Hypothalamus (tissue), 51 donors: ENCODE measurements at places on chromosomes 7 and 10.

GRCh38 chr10:78046711-78047269, 13.1 kb downstream of the RPS24 start:
- DNase-seq, result no peak

- DNase-seq, result no peak
Observed at GRCh38 chr7:19930851-19931250, 157.4 kb upstream of the TMEM196 start.

DNA sequence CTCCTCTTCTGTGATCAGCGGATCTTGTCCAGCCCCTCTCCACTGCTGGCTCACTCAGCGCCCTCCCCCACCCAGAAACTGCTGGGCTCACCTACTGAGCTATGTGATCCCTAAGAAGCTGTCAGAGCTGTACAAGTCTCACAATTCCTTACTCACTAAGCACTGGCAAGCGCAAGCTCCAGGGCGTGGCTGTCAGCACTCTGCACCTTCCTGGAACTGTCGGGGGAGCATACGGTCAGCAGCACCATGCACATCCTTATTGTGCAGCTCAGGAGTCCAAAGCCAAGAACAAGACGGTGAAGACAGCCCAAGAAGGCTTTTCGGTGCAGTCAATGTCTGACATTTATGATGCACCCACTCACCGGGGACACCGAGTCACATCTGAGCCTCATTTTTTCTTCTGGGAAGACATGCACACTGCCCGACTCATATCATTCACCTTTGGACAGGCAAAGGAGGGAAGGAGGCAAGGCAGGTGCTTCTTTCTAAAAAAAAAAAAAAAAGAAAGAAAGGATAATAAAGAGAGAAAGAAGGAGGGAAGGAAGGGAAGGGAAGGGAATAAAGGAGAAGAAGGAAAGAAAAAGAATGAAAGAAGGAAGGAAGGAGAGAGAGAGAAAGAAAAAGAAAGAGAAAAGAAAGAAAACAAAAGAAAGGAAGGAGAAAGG, 56.3 kb downstream of the ASB13 start:
- DNase-seq, result no peak

DNA sequence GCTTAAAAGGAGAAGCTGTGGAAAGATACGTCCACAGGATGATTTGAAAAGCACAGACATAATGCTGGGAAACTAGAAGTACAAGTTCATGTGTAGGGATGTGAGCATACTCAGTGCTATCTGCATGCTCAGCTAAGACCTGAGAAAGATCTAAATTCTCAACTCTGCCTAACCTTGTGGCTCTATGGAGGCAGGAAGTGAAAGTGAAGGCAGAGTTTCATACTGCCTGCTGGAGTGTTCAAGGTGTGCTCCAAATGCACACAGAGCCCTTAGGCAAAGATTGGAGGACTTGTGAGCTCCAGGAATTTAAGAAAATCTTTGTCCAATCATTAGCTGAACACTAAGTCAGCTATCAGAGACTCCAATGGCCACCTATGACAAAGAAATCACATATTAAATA, 190.9 kb downstream of the RNLS start:
- DNase-seq, result no peak

- no peak for DNase-seq
Observed at GRCh38 chr7:19830604-19831003, 57.2 kb upstream of the TMEM196 start.

DNA sequence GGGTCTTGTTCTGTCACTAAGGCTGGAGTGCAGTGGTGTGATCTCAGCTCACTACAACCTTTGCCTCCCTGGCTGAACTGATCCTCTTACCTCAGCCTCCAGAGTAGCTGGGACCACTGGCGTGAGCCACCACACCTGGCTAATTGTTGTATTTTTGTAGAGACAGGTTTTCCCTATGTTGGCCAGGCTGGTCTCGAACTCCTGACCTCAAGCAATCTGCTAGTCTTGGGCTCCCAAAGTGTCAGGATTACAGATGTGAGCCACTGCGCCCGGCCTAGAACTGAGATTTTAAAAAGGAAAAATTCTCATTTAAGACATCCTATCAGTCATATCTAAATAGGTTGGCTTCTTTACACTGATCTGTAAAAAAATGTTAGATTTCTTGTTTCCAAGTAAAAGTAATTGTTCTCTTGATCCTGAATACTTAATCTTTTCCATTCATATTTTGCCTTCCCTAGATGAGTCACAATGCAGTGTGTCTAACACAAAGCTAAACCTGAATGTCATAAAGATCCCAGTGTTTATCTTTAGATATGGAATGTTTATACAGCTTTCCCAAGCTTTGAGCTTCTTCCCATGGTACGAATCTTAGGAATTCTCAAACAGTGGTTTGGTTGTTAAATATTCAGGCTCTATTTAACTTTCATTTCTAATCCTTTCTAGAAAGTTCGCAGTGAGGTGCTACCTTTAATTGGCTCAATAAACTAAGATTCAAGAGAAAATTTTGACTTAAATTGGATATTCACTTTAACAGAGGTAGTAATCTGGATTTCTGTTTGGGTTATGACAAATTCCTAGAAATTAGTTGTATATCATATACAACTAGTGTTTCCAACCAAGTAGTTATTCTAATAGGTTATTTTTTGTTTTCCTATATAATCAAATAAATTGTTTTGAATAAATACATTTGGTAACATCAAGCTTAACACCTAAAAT, 12.1 kb upstream of the LAMB1 start:
- no peak for DNase-seq
